ENCODE measurements at places on chromosomes 16 and 17. TPM values are rescaled to one million over a fixed set of nuclear protein-coding genes. Genes with fewer than 3 reads are reported as not detected.
A peak's percentile ranks its signal among the peaks of the same experiment; 100 is the strongest.

The TBC1D3I gene
- total RNA-seq: 0.58 TPM

GRCh38 chr17:58338841-58339754 lies 10.5 kb upstream of the TSPOAP1 start:
- DNase-seq: peak; percentile 91

GRCh38 chr16:57380671-57381462 lies 8.6 kb downstream of the CX3CL1 start:
- DNase-seq: no peak

DNA sequence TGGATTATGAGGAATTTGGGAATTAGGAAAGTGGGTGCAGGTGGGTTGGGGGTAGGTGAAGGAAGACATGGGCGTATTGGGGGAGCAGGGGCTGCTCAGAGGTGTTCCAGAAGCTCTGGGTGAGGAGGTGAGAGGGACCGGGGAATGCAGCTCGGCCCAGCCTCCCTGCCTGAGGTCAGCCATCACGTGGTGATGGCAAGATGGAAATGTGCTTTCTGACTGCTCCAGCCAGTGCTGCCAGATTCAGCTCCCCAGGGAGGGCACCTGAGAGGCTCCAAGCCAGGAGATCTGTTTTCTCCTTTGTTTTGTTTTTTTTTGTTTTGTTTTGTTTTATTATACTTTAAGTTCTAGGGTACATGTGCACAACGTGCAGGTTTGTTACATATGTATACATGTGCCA lies 35.2 kb upstream of the STH start:
- no peak for DNase-seq

The CCL13 gene
- total RNA-seq: 29.3 TPM

GRCh38 chr17:39223907-39224777 lies 1.6 kb downstream of the STAC2 start:
- no peak for DNase-seq

GRCh38 chr17:63881935-63882601 lies at the start of gene GH2:
TSS of gene GH2 (minus strand) at chr17:63881944. CDS start at chr17:63881801, 143 bp downstream.
- DNase-seq: no peak

DNA sequence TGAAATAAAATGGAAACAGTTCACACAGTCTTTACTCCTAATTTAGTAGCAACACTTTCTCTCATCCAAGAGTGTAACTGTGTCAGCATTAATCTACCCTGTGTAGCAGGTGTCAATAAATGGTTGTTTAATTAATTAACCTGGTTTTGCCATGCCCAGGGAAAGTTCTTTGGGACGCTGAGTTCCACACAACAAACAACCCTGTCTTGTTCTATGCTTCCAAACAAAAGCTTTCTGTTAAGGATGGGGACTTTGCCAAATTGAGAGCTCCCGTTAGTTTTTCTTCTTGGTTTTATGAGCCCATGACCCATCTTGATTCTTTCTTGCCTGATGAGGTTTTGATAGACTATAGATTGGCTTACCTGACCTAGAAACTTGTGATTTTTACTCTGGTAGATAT lies 530.1 kb downstream of the KCNJ2 start:
- no peak for DNase-seq

Data from left lung (tissue), 14 donors.